NCI-H2081 treated with DMSO at 0.1 percent for 48 hours (cell line): ENCODE measurements at places on chromosomes 2 and 18.
A peak's percentile ranks its signal among the peaks of the same experiment; 100 is the strongest.

DNA sequence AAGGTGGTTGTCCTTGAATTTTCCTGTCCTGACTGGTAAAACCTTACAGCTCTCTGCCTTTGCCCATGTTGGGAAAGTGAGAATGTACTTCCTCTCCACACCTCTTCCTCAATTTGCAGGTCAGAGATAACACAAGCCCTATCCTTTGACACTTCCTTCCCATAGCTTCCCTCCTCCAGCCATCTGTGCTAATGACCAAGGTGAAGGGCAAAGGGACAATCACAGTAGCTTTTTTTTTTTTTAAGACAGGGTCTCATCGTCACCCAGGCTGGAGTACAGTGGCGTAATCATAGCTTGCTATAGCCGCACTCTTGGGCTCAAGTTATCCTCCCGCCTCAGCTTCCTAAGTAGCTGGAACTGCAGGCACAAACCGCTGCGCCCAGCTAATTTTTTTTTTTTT is 24.3 kb upstream of the STPG4 start:
- no peak for DNase-seq

- no peak for DNase-seq
Measured at GRCh38 chr2:133739039-133739438, 170.8 kb upstream of the NCKAP5 start.

DNA sequence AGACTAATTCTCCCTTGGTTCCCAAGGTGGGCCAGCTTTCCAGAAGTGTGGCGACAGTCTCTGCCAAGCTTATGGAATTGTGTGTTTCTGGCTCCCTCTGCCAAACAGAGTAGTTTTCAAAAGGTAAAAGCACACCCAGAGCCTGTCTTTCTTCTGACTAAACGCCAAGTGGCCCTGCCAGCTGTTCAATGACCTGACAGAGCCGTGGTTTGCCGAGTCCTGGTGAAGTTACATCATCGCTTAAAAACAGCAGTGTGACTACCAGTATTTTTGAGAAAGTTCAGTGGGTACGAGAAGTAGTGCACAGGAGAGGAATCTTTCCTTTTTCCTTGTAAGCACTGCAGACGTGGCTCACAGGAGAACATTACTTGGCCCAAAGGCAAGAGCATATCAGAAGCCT is 1.9 kb downstream of the PER2 start:
- no peak for DNase-seq

DNA sequence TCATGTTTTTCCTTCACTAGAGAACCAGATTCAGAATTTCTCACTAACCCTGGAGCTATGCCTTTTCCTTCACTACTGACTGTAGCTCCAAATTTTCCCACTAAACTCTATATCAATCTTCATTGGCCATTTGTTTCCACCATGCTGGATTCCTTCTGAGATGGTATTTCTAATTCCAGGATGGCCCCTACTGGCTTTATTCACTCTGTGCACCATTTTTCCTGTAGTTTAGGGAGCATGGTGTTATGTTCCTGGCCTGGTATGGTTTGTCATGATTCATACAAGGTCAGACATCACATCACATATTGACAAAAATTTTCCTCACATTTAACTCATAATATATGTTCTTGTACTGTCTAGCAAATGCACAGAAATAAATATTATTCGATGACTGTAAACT is 229.2 kb upstream of the TFPI start:
- no peak for DNase-seq

DNA sequence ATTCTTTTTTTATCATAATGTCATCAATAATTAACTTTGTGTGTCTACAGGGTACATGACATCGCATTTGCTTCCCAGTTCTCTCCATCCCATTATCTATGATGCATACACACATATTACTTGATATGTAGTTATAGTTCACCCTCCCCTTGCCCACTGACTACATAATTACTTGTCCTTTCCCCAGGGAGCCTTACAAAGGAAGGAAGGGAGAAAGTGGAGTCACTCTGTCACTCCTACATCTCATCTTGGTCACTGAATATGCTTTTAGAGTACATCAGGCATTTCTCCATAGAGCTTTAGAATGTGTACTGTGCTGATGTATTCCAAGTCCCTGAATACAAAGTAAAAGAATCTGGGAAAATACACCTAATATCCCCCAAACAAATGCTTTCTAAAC is 6.0 kb upstream of the DTNA start:
- no peak for DNase-seq

- no peak for DNase-seq
Measured at GRCh38 chr2:230394301-230394700, 21.7 kb upstream of the SP100 start.

DNA sequence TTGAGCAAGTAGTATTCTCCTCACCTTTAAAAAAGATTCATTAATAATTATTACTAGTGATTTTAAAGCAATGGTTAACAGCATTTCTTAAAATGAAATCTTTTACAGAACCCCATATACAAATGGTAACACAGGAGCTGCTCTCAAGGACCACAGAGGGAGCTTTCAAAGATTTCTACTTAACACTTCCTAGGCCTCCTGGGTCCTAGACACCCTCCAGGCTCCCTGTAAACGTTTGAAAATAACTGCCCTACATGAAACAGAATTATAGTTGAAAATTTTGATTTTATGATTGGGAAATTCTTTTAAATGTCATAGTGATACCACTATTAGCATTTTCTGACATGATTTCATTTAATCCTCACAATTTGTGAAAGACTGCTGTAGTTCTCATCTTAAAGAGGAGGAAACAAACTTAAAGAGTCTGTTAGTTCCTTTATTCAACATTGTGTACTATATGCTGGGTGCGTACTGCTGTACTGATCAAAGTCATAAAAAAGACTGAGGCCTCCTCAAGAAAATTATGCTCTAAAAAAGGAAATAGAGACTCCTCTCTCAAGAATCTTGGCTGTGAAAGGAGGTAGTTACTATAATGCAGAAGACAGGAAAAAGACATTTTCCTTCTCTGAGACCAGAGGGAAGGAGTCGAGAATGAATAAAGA is 10.6 kb downstream of the CUL3 start:
- DNase-seq, result no peak

DNA sequence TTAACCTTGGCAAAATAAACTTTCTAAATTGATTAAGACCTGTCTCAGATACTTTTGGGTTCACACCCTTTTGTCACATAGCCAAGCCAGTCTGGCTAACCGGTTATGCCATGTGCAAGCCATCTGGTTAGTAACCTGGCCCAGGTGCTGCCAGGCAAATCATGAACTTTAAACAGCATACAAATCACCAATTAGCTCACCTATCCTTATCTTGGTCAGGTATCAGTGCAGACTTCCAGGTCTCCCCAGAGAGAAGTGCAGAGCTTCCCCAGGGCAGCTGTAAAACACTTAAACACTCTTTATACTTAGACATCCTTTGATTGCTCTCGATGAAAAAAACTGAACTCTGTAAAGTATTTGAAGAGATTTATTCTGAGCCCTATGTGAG is 14.9 kb upstream of the MC5R start:
- DNase-seq, result no peak

- peak; percentile 14 for DNase-seq
Measured at GRCh38 chr18:26307161-26307773, 81.0 kb downstream of the TAF4B start.

DNA sequence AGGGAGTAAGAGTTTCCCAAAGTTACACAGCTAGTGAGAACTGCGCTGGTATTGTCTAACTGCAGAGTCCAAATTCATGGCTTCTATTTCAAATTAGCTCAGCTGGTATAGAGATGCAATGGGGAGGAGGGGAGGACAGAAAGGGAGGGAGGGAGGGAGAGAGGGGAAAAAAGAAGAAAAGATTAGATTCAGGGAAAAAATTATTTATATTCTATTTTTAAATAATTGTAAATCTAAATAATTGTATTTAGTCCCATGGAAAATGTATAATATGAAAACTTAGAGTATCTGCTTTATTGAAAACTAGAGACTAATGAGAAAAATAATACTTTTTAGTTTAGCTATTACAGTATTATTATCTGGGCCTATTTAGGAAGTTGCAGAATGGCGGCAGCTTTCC is 37.3 kb upstream of the VIT start:
- no peak for DNase-seq
